Activated naive CD4-positive, alpha-beta T cell treated with Interleukin-2 at 50 U/mL for 16 hours (primary cell): ENCODE measurements at places on chromosomes 1 and 21.

DNA sequence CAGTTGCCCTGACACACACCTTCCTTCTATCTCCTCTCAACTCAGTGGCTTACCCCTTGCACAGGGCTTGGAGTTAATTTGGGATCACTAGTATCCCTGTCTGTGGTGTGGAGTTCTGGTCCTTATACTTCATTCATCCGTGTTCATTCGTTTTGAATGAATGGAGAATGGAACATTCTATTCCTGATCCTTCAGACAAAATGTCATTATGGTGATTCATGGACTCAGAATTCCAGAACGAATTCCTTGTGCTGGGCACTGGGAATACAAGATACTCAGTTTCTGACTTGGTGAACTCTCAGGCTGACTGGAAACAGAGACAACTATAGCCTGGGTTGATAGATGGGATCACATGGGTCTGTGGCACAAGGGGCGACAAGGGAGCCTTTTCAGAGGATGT lies 49.9 kb upstream of the TRABD2B start:
- no peak for DNase-seq

DNA sequence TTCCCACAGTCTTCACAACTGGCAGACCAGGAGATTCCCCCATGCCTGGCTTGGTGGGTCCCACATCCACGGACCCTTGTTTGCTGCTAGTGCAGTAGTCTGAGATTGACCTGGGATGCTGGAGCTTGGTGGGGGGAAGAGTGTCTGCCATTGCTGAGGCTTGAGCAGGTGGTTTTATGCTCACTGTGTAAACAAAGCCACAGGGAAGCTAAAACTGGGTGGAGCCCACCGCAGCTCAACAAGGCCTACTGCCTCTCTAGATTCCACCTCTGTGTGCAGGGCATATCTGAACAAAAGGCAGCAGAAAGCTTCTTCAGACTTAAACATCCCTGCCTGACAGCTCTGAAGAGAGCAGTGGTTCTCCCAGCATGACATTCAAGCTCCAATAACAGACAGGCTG lies 177.3 kb upstream of the ETV3 start:
- DNase-seq, result no peak

DNA sequence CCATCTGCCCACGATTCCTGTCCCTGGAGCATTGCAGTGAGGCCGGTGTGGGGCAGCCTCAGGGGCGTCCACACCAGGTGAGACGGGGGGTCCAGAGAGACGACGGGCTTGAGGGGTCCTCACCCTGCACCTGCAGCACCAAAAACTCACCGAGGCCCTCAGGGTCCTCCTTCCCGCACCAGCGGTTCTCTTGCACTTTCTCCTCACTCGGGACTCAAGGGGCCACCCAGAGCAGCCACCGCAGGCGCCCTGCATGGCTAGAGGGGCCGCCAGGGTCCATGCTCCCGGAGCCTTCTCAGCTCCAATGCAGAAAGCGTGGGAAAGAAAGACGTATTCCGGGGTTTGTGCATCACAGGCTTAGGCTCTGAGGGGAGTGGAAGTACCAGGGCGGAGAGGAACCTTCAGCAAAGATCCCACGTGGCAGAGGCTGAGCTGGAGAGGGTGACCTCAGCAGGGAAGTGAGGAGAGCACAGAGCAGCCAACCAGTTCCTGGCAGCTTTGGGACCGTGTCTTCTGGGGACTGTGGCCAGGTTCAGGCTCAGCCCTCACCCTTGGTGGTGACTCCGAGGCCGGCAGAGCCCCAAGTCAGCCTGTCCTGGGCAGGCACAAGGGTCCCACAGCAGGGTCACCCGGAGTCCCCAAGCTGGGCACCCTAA lies 19.5 kb upstream of the COL6A2 start:
- DNase-seq, result no peak

- DNase-seq, result no peak
Observed at GRCh38 chr1:10057343-10057742, 24.6 kb downstream of the UBE4B start.

- DNase-seq, result no peak
Observed at GRCh38 chr1:182484067-182484466, 34.1 kb downstream of the RGSL1 start.
